ENCODE measurements at places on chromosomes 16 and 17.

DNA sequence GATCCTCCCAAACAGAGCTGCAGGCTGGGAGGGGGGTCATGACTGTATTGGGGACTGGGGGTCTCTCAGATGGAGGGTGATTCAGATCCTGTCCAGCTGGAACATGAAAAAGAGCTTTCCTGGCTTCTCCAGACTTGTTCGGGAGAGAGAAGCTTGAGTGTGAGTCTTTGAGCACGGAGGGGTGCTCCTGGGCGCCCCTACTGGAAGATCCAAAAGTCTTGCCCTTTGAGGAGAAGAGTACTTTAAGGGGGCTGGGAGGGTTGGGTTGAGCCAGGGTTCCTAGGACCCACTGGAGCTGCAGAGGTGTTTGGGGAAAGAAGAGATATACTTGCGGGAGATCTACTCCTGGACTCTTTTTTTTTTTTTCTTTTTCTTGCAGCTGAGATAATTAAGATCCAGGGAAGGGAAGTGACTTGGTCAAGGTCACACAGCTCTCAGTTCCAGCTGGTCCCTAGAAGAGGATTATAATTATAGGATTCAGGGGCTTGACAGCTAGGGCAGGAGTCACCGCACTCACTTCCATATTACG, 8.4 kb downstream of the RARA start:
- DNase-seq = no peak
- peaks cover 63% of the 10 kb centered on the region for H3K4me1 ChIP-seq
- H3K27me3 ChIP-seq = no peaks in the 10 kb centered on the region
- peak overlapping the region; percentile 86 for H3K4me3 ChIP-seq
- no peaks in the 10 kb centered on the region for H3K36me3 ChIP-seq

GRCh38 chr16:2079991-2080390, 32.2 kb downstream of the TSC2 start:
- no peak for DNase-seq
- H3K36me3 ChIP-seq = peaks cover 6% of the 10 kb centered on the region
- H3K4me1 ChIP-seq = no peaks in the 10 kb centered on the region
- H3K27ac ChIP-seq = no peak overlapping the region
- no peak overlapping the region for H3K4me3 ChIP-seq

GRCh38 chr17:73782231-73782630, 138.0 kb upstream of the SDK2 start:
- no peaks in the 10 kb centered on the region for H3K36me3 ChIP-seq
- peaks cover 8% of the 10 kb centered on the region for H3K27me3 ChIP-seq
- no peak for DNase-seq
- H3K27ac ChIP-seq = no peak overlapping the region
- no peak overlapping the region for H3K4me3 ChIP-seq
- H3K4me1 ChIP-seq = peaks cover 14% of the 10 kb centered on the region

DNA sequence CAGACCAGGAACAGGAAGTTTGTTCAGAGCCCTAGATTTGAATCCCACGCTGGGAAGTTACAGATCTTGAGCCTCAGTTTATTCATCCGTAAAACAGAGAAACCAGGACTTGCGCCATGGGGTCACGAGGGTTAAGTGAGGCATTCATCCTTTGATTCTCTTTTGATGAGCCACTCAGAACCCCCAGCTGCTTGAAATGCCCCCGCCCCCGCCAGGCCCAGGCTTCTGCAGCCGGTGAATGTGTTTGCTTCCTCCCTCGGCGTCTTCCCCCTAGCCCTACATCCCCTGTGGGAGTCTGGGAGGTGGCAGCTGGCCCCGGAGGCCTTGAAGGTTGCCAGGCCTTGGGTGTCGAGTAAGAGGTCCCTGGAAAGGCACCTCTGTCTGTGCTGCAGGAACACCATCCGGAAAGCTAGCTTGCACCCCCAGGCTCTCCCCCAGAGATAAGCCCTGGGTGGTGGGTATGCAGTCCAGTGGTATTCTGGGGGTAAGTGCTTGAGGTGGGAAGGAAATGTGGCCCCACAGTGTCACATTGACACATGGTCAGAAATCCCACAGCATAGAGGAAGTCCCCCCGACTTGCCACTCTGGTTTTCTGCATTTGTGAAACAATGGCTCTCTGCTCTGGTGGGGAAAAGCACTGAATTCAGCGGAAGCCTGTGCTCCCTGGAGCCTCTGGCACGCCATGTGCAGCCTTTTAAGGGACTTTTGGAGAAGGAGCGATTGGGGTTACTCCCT, 14.9 kb downstream of the IRF8 start:
- no peaks in the 10 kb centered on the region for H3K36me3 ChIP-seq
- H3K4me1 ChIP-seq = peaks cover 5% of the 10 kb centered on the region
- H3K4me3 ChIP-seq = no peak overlapping the region
- peaks cover 14% of the 10 kb centered on the region for H3K27me3 ChIP-seq
- no peak for DNase-seq

- no peaks in the 10 kb centered on the region for H3K27me3 ChIP-seq
- H3K4me3 ChIP-seq = no peak overlapping the region
- no peak overlapping the region for H3K27ac ChIP-seq
Measured at GRCh38 chr17:2271985-2272702, 31.4 kb downstream of the SMG6 start.

DNA sequence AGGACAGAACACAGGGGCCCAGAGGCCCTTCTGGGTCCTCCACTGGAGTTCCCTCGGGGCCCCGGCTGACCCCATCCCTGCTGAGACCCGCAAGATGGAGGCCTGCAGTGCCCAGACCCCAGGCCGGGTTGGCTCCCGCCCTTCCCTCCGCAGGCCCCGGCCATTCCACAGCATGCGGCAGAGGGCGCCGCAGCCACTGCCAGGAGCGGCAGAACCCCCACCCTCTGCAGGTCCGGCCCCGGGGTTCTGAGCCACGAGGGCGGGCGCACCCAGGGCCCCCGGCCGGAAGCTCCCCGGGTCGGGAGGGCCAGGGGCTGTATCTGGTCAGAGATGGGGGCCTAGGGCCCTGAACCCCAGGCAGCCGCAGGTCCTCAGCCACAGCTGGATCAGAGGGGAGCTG, 2.4 kb upstream of the PERCC1 start:
- H3K36me3 ChIP-seq = no peaks in the 10 kb centered on the region
- H3K4me3 ChIP-seq = no peak overlapping the region
- no peak overlapping the region for H3K27ac ChIP-seq

DNA sequence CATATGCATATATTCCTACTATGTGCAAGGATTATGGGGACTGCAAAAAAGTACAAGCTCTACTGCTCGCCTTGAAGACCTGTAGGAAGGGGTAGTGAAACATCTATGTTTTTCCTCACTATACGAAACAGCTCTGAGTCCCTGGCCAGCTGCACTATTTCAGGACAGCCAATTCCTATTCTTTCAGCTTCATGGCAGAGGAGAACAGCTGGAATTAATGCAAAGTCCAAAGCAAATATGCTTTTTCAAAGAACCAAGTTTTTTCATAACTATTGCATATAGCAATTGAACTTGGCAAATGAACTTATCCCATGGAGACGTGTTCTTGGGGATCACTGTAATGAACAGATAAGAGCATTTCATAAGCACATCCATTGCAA, 122.3 kb downstream of the SPACA3 start:
- no peaks in the 10 kb centered on the region for H3K36me3 ChIP-seq
- DNase-seq = no peak
- H3K27ac ChIP-seq = no peak overlapping the region
- peaks cover 44% of the 10 kb centered on the region for H3K27me3 ChIP-seq

- H3K4me3 ChIP-seq = no peak overlapping the region
- DNase-seq = no peak
- H3K36me3 ChIP-seq = no peaks in the 10 kb centered on the region
- H3K27ac ChIP-seq = no peak overlapping the region
- peaks cover 11% of the 10 kb centered on the region for H3K4me1 ChIP-seq
Measured at GRCh38 chr16:86567701-86568581, 1.3 kb downstream of the FOXC2 start.

- no peaks in the 10 kb centered on the region for H3K27me3 ChIP-seq
- H3K4me1 ChIP-seq = peaks cover 21% of the 10 kb centered on the region
- no peak overlapping the region for H3K27ac ChIP-seq
Measured at GRCh38 chr16:87960296-87960695, 9.1 kb downstream of the BANP start.

DNA sequence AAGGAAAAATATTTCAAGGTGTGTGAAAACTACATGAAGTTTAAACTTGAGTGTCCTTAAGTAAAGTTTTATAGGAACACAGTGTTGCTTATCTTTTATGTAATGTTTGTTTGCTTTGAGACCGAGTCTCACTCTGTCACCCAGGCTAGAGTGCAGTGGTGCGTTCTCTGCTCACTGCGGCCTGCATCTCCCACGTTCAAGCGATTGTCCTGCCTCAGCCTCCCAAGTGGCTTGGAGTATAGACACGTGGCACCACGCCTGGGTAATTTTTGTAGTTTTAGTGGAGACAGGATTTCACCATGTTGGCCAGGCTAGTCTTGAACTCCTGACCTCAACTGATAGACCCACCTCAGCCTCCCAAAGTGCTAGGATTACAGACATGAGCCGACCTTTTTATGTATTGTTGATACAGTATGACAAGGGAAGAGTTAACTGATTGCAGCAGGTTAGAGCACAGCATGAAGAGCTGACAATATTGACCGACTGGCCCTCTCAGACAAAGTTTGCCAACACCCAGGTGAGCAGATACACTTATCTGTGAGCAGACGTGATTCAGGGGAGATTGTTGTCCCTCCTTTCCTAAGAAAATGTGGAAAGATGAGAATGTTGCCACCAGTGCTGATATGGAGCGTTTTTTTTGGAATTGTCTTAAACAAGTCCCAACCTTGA, 373.7 kb downstream of the WWOX start:
- no peak for DNase-seq
- peak overlapping the region; percentile 37 for H3K27ac ChIP-seq
- H3K36me3 ChIP-seq = no peaks in the 10 kb centered on the region
- peaks cover 10% of the 10 kb centered on the region for H3K4me1 ChIP-seq

GRCh38 chr17:78266231-78266631, 34.8 kb downstream of the TMEM235 start:
- H3K4me3 ChIP-seq = no peak overlapping the region
- no peak for DNase-seq
- H3K27ac ChIP-seq = no peak overlapping the region

DNA sequence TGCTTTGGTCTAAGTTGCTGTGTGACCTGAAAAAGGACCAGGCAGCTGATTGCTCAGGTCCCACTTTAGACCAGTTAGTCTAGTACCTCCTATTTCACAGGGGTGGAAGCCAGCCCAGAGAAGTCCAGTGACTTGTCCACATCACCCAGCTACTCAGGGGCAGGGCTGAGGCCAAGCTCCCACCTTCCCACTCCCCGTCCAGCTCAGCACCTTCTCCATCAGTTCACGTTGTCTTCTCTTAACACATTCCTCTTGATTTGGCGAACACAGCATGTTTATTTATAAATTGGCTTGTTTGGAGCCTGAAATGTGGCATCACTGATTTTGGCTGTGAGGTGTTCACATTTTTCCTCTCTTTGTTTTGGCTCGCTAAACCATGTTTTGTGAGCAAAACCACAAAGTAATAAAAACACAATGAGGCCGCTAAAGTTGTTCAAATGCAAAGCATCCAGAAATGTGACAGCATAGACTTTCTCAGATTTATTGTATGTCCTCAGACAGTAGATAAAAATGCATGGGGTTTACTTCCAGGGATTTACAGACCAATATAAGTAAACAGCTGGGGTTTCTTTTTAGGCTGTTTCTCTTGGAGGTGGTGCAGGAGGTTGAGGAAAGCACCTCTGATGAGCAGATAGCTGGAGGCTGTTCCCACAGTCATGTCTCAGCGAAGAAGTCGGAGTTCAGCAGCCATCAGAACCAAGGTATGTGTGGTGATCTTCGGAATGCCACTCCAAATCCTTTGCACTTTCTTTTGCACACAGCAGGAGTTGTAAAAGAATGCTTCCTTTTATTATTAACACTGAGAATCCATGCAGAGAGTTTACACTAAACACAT, 88.4 kb downstream of the PLXDC1 start:
- no peak for DNase-seq
- no peaks in the 10 kb centered on the region for H3K36me3 ChIP-seq
- H3K4me1 ChIP-seq = no peaks in the 10 kb centered on the region
- H3K27ac ChIP-seq = no peak overlapping the region
- no peak overlapping the region for H3K4me3 ChIP-seq
- peaks cover 10% of the 10 kb centered on the region for H3K27me3 ChIP-seq

DNA sequence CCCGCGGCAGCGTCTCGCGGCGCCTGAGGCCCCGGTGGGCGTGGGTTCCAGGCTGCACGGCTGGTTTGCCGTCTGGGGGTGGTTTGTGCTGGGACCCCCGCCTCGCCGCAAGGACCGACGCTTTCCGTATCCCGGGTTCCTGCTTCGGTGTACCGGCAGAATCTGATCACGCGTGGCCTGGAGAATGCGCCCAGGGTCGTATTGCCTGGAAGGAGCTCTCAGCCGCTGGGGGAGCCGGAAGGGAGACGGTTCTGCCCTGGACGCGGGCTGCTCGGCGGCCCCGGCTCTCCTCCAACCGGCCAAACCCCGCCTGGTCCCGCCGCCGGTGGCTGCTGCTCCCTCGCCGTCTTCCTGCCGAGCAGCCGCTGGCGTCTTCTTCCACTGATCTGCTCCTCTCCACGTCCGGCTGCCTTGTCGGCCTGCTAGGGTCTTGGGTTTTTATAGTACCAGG, 39.8 kb downstream of the ZNF778 start:
- peaks cover 4% of the 10 kb centered on the region for H3K36me3 ChIP-seq
- H3K27me3 ChIP-seq = peaks cover 27% of the 10 kb centered on the region
- H3K27ac ChIP-seq = no peak overlapping the region

DNA sequence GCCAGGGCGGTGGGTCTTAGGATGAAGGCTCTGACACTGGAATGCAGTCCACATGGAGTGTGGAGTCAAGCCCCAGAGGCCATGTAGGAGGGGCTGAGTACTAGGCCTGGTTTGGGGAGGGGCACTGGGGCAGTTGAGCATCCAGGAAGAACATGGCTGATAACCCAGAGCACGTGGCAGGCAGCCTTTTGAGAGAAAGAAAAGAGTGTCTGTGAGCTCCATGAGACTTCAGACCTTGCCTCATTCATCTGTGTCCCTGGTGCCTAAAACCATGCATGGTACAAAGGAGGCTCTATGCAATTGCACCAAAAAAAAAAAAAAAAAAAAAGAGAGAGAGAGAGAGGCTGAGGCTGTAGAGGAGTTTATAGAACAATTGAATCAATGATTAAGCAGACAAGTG, 14.6 kb downstream of the SLC46A1 start:
- no peak overlapping the region for H3K27ac ChIP-seq
- peaks cover 15% of the 10 kb centered on the region for H3K36me3 ChIP-seq
- H3K27me3 ChIP-seq = peaks cover 4% of the 10 kb centered on the region
- peaks cover 8% of the 10 kb centered on the region for H3K4me1 ChIP-seq

- DNase-seq = no peak
- no peaks in the 10 kb centered on the region for H3K36me3 ChIP-seq
- H3K27ac ChIP-seq = no peak overlapping the region
- H3K27me3 ChIP-seq = no peaks in the 10 kb centered on the region
Measured at GRCh38 chr17:81428948-81429774, 33.9 kb downstream of the BAHCC1 start.

DNA sequence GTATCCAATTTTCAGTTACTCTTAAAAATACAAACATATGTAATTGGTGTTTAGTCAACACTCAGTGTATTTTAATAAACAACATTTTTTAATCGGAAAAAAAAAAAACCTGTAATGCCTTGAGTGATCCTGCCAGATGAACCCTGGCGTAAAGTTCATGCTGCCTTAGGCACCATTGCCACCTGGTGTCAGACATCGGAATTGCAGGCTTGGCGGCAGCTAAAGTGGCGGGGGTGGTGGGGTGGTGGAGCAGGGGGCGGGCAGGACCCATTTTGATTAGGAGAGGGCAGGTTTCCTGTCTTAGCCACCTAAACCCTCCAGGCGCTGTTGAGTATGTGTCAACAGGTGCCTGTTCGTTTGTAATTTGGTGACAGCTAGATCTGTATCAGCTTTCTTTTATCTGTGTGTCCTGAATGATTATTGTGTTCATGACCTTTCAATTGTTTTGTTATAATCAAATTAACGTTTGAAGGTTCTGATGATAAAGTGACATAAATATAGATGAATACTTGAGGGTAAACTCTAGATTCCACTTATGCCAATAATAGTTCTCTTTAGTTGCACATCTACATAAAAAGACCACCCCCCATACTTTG, 588.7 kb downstream of the CDH13 start:
- H3K4me3 ChIP-seq = no peak overlapping the region
- no peaks in the 10 kb centered on the region for H3K4me1 ChIP-seq
- H3K27me3 ChIP-seq = no peaks in the 10 kb centered on the region
- DNase-seq = peak; percentile 55
- no peak overlapping the region for H3K27ac ChIP-seq
- H3K36me3 ChIP-seq = peaks cover 2% of the 10 kb centered on the region
